ENCODE measurements at places on chromosomes 1 and 21.

DNA sequence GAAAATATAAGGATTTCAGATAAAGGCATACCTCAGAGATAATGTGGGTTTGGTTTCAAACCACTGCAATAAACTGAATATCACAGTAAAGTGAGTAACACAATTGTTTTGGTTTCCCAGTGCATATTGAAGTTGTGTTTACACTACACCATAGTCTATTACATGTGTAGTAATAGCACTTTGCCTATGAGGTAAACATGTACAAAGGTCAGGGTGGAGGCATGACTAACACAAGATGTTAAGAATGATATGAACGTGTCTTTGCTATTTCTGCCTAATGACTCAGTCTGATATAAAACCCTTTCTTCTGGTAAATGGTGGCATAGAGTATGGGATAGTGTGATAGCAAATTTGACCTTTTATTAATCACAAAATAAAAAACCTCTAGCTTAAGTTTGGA is 621.5 kb upstream of the ADGRL2 start:
- DNase-seq: no peak

- DNase-seq: no peak
Measured at GRCh38 chr1:227140376-227140775, 177.9 kb downstream of the CDC42BPA start.

DNA sequence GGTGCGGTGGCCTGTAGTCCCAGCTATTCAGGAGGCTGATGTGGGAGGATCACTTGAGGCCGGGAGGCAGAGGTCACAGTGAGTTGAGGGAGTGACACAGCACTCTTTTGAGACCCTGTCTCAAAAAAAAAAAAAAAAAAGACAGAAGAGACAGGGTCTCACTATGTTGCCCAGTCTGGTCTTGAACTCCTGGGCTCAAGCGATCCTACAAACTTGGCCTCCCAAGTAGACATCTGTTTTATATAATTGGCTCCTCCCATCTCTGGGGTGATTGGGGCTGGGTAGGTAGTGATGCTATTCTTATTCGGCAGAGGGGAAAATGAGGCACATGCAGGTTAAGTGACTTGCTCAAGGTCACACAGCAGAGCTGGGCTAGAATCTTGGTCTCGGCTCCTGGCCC is 23.6 kb upstream of the VPS13D start:
- DNase-seq: no peak

- no peak for DNase-seq
Measured at GRCh38 chr1:153099461-153100045, 5.2 kb upstream of the SPRR2E start.

- no peak for DNase-seq
Measured at GRCh38 chr1:1354271-1355247, 3.8 kb downstream of the MXRA8 start.

DNA sequence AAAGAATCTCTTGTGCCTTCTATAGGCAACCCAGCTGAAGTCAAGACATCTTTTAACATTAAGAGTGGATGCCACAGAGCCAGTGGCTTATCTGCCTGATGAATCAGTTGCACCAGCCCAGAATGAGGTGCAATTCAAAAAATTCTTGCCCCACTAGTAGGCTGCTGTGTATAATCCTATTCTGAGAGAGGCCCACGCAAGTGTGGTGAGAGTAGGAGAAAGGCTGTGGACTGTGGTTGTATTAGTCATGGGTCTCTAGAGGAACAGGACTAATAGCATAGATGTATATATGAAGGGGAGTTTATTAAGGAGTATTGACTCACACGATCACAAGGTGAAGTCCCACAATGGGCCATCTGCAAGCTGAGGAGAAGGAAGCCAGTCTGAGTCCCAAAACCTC is 216.4 kb downstream of the LTN1 start:
- no peak for DNase-seq

DNA sequence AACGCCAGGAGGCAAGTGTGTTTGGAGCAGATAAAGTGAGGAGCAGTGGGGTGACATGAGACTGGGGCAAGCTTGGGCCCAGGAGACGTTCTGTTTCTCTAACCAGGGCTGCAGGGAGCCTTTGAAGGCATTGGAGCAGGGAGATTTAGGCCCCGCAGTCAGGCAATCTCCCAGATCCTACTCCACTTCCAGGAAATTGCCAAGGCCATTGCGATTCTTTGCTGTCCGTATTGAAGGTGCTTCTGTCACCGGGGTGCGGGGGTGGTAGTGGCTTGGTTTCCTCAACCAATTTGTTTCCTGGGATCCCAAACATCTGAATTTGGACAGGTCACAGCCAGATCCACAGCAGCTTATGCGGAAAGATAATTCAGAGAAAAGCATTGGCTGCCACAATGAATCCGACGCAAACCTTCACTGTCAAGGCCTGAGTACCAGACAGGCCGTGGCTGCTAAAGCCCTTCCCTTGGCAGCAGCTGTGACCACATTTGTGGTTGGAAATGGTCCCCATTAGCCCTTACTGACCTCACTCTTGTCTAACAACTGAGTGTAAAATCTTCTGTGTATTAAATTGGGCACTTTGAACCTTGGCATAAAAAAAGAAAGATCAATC is 385.6 kb downstream of the PTPRU start:
- DNase-seq: no peak

GRCh38 chr21:26597981-26598380 is 24.9 kb upstream of the CYYR1 start:
- DNase-seq: no peak

DNA sequence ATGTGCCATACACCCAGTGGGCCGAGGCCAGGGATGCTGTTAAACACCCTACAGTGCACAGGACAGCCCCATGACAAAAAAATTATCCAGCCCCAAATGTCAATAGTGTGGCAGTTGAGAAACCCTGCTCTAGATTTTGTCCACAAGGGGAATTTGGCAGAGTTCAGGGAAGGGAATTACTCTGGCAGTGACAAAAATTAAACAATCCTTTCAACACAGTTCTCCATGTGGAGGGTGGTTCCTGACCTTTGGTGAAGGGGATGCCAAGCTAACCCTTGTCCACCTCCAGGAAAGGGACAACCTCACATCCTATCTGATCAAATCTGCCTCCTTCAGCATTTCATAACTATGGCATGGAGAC is 28.4 kb upstream of the CD84 start:
- DNase-seq: no peak

- DNase-seq: no peak
Measured at GRCh38 chr1:81834921-81835698, 34.4 kb downstream of the ADGRL2 start.

GRCh38 chr1:225842074-225842473 is 32.1 kb downstream of the EPHX1 start:
- no peak for DNase-seq

GRCh38 chr1:183655562-183656075 is 2.5 kb upstream of the APOBEC4 start:
- peak; percentile 72 for DNase-seq

- DNase-seq: no peak
Measured at GRCh38 chr1:34034036-34034435, 131.0 kb downstream of the CSMD2 start.

- DNase-seq: no peak
Measured at GRCh38 chr1:87024936-87025540, 110.6 kb downstream of the HS2ST1 start.

DNA sequence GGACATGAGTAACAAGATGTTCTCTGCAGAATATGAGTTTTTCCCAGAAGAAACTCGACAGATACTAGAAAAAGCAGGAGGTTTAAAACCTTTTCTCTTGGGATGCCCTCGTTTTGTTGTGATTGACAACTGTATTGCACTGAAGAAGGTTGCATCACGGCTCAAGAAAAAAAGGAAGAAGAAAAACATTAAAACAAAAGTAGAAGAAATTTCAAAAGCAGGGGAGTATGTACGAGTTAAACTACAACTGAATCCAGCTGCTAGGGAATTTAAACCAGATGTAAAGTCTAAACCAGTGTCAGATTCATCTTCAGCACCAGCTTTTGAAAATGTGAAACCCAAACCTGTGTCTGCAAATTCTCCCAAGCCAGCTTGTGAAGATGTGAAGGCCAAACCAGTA is 92.5 kb downstream of the TTC3 start:
- DNase-seq: no peak

DNA sequence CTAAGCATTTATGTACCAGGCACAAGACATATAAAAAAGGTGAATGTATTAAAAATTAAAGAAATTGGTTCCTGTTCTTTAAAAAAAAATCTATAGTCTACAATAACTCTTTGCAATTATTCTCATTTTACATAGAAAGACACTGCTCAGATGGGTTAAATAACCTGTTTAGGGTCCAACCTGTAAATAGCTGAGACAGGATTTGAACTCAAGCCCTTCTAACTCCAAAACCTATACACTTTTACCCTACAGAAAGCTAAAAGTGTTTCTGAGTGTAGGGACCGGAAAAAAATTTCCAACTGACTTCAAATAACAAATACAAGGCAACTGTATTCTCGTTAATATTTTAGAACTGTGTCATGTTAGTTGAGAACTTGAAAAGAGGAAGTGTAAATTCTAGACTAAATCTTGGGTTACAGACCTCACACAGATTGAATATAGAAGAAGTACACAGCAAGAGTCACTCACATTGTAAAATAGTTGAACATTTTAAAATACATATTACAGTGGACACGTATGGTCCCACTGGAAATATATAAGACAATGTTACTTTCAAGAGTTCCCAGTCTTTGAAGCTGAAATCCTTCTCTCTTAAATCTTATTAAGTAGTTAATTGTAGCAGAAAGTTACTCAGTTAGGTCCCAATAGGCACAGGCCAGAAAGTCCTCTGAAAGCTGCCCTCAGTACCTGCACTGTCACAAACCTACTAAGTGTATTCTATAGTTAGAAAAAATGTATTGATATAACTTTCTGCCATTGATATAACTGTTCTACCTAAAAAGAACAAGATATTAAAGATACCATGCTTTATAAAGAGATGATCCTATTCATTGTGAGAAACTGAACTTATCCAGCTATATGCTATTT is 7.3 kb downstream of the EDEM3 start:
- no peak for DNase-seq

Measured in naive thymus-derived CD8-positive, alpha-beta T cell (primary cell).